ENCODE measurements at places on chromosomes 4 and X. TPM values are rescaled to one million over a fixed set of nuclear protein-coding genes. Genes with fewer than 3 reads are reported as not detected.

GJB1 gene
- polyA plus RNA-seq, result 64.0 TPM

AFP gene
- 442 TPM for polyA plus RNA-seq

DNA sequence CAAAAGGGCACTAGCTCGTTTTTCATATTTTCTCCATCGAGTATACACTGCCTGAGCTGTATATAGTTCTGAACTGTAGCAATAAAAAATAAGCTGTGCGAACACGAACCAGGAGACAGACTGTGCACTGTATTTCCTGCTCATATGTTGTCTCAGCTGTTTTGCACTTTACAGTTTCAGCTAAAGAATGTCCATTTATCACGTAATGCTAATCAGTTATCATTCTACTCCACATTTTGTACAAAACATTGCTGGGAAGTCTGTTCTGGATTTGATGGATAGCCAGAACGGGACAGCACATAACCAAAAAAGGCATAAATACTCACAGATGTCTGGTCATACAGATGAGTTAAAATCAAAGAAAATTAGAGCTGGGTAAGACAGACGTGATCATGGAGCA, 315.5 kb upstream of the ADGRL3 start:
- H3K4me3 ChIP-seq, result no peak overlapping the region
- H3K4me1 ChIP-seq, result no peaks in the 10 kb centered on the region
- H3K27me3 ChIP-seq, result no peaks in the 10 kb centered on the region
- no peak overlapping the region for H3K27ac ChIP-seq
- no peaks in the 10 kb centered on the region for H3K36me3 ChIP-seq
- no peak for DNase-seq

- H3K27me3 ChIP-seq, result no peaks in the 10 kb centered on the region
- no peaks in the 10 kb centered on the region for H3K36me3 ChIP-seq
- no peak for DNase-seq
Observed at GRCh38 chr4:106708464-106708816, 327.7 kb downstream of the DKK2 start.

GRCh38 chr4:116724249-116724648, 361.1 kb downstream of the TRAM1L1 start:
- no peak for DNase-seq
- H3K27ac ChIP-seq, result no peak overlapping the region
- no peaks in the 10 kb centered on the region for H3K4me1 ChIP-seq
- no peaks in the 10 kb centered on the region for H3K36me3 ChIP-seq

ANXA10 gene
- polyA plus RNA-seq, result 0.24 TPM

DNA sequence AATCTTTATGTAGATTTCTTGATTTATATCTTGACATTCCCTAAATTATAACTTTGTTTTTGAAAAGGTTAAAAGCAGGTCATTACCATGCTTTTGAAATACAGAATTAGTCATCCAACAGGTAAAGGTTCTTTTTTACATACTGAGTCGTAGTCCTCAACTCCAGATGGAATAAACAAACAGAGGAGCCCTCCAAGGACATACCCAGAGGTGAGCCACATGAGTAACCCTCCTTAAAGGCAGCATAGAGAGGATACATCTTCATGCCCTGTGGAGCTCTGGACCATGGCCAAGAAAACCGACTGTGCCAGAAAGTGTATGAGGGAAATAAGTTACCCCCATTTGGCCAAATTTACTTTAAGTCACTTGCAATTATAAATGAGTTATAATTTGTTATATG, 95.3 kb upstream of the MCF2 start:
- no peak overlapping the region for H3K27ac ChIP-seq
- no peak overlapping the region for H3K4me3 ChIP-seq
- peaks cover 10% of the 10 kb centered on the region for H3K36me3 ChIP-seq
- DNase-seq, result no peak

PCDH7 gene
- polyA plus RNA-seq, result 9.3 TPM

- H3K27me3 ChIP-seq, result peaks cover 2% of the 10 kb centered on the region
- H3K4me1 ChIP-seq, result no peaks in the 10 kb centered on the region
- DNase-seq, result no peak
- no peak overlapping the region for H3K27ac ChIP-seq
- H3K4me3 ChIP-seq, result no peak overlapping the region
Observed at GRCh38 chr4:89876548-89876947, 18.1 kb upstream of the MMRN1 start.

DNA sequence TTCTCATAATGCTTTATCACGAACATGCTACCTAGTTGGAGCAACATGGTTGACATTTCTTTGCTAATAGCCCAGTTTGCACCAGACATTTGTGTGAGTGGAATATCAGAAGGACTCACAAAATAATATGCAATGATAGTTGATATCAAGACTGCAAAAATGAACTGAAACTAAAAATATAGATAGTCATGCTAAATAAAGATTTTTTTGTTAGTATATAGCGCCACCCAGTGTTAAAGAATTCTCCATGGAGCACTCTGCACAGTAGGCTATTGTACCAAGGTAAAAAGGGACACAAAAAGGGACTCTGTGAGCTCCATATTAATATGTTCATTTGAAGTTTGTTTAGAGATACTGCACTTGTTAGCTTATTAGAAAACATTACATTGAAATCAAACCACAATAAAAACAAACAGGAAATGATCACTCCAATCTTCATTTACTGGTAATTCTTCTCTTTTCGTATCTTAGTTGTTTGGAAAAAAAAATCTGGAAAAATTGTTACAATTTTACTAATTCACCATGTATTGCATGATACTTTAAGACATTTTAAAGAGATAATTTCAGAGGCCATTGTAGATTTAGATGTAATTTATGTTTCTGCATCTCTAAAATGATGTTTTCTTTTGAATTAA, 1509.6 kb downstream of the ADGRL3 start:
- H3K27me3 ChIP-seq, result no peaks in the 10 kb centered on the region
- H3K4me1 ChIP-seq, result peaks cover 2% of the 10 kb centered on the region
- no peak overlapping the region for H3K4me3 ChIP-seq
- no peak for DNase-seq
- H3K27ac ChIP-seq, result no peak overlapping the region
- no peaks in the 10 kb centered on the region for H3K36me3 ChIP-seq

PHEX gene
- 0.55 TPM for polyA plus RNA-seq

DNA sequence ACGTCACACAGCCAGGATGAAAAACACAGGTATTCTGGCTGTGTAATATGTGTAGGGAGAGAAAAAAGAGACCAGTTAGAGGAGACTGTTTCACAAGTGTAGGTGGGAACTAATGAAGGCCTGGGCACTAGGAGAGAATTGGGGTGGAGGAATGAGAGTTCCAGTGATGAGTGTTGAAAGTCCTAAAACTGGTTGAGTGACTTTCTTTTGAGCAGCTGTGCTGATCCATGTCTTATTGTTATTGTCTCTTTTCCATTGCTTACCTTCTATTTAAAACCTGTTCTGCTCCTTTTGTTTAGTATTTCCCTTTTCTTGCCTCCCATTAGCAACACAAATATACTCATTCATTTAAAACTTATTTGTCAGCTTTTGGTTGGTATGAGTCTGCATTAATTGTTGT, 88.7 kb downstream of the PDLIM5 start:
- no peak for DNase-seq
- no peak overlapping the region for H3K4me3 ChIP-seq
- H3K27ac ChIP-seq, result no peak overlapping the region
- H3K27me3 ChIP-seq, result no peaks in the 10 kb centered on the region
- H3K36me3 ChIP-seq, result peaks cover 9% of the 10 kb centered on the region

DNA sequence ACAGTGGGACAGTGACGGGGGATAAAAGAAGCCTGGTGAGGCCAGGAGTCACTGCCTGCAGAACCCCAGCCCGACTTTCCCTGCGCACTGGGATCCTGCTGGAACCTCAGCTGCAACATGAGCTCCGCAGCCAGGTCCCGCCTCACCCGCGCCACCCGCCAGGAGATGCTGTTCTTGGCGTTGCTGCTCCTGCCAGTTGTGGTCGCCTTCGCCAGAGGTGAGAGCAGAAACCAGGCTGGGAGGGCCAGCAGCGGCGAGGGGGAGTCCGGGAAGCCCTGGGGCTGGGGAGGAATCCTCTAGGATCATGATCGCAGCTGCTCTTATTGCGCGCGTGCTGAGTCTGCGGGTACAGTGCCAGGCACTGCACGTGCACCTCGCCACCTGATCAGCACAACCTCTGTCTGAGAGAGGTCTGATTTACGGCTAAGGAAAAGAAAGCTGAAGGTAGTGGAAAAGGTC, at the start of gene PF4V1:
PF4V1 (plus strand) TSS at position 51 of the 459 bp plus-strand sequence; CDS start at position 118, 67 bp downstream.
- H3K4me1 ChIP-seq, result no peaks in the 10 kb centered on the region
- no peak for DNase-seq
- no peaks in the 10 kb centered on the region for H3K36me3 ChIP-seq
- no peak within 1 kb of the TSS for H3K27ac ChIP-seq

GRCh38 chr4:42150653-42151567, 1.5 kb downstream of the BEND4 start:
- peaks cover 52% of the 10 kb centered on the region for H3K27me3 ChIP-seq
- H3K27ac ChIP-seq, result no peak overlapping the region
- no peaks in the 10 kb centered on the region for H3K4me1 ChIP-seq
- DNase-seq, result no peak

DNA sequence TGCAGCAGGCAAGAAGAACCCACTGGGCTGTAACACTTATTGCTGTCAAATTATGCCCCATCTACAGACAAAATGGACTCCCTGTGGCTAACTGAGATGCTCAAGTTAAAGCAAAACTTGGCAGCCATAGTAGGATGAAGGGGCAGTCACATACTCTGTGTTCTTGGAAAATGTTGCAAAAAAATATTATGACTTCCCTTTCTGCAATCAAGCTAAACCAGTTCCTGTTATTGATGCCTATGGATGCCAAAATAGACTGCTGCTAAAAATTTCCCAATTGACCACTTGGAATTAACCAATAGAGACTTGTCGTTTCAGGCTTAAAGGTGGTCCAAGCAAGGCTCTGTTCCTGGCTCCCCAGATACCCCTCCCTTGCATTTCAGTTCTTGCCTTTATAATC, 49.5 kb downstream of the IQCM start:
- H3K4me1 ChIP-seq, result no peaks in the 10 kb centered on the region
- no peak overlapping the region for H3K4me3 ChIP-seq
- H3K27ac ChIP-seq, result no peak overlapping the region
- DNase-seq, result no peak
- no peaks in the 10 kb centered on the region for H3K36me3 ChIP-seq

DNA sequence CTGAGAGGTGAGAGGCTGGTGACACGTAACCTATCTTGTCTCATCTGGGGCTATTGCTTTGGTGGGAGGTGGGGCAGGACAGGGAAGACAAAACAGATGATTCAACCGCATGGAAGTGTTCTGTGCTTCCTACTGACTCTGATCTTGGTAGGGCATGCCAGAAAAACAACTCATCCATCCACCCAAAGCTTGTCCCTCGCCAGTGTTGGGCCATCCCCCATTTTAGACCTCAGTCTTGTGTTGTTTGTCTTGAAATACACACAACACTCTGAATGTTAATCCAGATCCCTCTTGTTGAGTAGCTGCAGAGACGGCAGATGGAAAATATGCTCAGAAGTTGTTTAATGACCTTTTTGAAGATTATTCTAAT, 377 bp downstream of the CHRNA9 start:
- no peak overlapping the region for H3K27ac ChIP-seq
- H3K4me3 ChIP-seq, result no peak overlapping the region
- H3K36me3 ChIP-seq, result no peaks in the 10 kb centered on the region
- no peaks in the 10 kb centered on the region for H3K4me1 ChIP-seq
- H3K27me3 ChIP-seq, result no peaks in the 10 kb centered on the region

Data from large intestine (tissue), 12 donors.